Heart left ventricle (tissue), 16 donors: ENCODE measurements at places on chromosomes 3 and 15. TPM values are rescaled to one million over a fixed set of nuclear protein-coding genes. Genes with fewer than 3 reads are reported as not detected.

DNA sequence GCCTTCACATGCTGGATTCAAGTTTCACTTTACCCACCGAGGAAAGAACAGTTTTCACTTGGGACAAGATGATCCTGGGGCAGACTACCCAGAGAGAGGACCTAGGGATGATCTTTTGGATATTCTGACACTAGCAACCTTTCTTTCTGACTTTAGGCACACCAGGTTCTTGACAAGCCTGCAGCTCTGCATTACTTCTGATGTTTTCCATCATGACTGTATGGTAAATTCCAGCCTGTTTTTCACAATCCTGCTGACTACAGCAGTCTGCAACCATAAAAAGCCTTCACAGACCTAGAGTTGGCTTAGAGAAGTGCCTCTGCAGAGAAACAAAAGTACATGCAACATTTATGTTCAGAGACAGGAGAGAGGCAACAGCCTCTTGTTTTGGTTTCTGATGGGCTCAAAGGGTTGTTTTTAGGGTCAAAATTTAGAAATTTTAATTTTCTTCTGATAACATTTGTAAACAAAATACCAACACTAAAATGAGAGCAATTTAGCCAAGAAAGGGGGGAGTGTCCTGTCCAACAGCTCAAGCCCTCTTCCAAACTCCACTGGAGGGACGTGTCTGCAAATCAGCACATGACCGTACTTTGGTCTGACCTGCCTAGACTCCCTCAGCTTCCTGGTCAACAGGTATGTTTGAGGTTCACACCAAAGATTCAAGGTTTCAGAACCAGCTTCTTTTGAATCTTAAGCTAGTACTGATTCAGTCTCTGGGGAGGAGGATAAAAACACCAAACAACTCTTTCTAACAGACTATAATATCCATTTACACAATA lies 799 bp downstream of the ABI3BP start:
- DNase-seq, result no peak

DNA sequence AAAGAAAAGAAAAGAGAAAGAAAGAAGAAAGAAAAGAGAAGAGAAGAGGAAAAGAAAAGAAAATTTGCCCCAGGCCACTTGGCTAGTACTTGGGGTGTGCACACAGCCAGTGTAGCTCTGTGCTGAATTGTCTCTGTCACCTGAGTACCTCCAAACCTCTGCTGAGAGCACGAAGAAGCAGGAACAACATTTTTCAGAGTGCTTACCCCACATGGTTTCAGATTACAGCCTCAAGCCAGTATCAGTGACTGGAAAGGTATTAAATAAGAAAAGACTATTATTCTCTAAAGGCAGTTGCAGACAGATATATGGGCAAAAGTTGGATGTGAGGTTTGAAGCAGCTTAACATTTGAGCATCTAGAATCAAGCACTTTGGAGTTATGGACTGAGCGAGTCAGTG lies 113.3 kb upstream of the PHLDB2 start:
- DNase-seq, result no peak

GRCh38 chr3:125511420-125512118 lies 8.4 kb downstream of the SNX4 start:
- no peak for DNase-seq

- DNase-seq, result no peak
Measured at GRCh38 chr3:11542551-11542950, 101.2 kb downstream of the VGLL4 start.

Gene TEX264
- total RNA-seq, result 36.6 TPM

DNA sequence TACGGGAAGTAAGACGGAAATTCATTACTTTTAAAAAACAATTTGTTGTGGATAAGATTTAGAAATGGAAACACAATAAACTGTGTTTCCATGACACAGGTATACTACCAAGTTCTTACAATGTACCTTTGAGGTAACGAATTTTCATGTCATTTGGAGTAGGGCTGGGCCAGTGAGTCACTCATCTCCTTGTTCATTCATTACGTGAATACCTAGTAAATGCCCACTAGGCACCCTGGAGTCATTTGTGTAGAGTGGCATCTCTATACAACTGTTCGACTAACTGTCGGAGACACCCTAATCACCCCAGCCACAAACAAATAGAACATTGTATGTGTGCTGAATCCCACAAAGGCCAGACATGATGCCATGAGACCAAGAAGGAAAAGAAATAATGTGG lies 94.8 kb downstream of the IGF1R start:
- DNase-seq, result no peak

DNA sequence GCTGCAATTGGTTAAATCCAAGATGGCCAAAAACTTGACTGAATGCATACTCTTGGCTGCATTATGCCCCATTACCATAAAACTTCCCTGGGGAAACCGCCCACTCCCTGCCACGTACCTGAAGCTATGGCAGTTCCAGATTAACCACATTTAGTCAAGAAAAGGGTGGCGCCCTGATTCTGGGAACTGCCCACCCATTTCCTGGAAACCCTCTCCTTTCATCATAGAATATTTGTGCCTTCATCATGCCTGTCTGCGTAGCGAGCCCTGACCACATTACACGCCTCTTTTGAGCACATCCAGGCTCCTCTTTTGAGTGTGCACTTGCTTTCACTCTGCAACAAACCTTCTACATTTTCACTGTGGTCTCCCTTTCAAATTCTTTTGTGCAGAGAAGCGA lies 5.2 kb downstream of the LINS1 start:
- DNase-seq, result peak; percentile 24

Gene GP9
- total RNA-seq, result not detected

GRCh38 chr3:59189526-59189925 lies 139.7 kb upstream of the CFAP20DC start:
- DNase-seq, result no peak
